GM23338 (cell line): ENCODE measurements at places on chromosomes 13 and 19. TPM values are rescaled to one million over a fixed set of nuclear protein-coding genes. Genes with fewer than 3 reads are reported as not detected.
A peak's percentile ranks its signal among the peaks of the same experiment; 100 is the strongest.

GRCh38 chr13:78659732-78660494 is 958 bp upstream of the OBI1 start:
- peak; percentile 81 for DNase-seq

DNA sequence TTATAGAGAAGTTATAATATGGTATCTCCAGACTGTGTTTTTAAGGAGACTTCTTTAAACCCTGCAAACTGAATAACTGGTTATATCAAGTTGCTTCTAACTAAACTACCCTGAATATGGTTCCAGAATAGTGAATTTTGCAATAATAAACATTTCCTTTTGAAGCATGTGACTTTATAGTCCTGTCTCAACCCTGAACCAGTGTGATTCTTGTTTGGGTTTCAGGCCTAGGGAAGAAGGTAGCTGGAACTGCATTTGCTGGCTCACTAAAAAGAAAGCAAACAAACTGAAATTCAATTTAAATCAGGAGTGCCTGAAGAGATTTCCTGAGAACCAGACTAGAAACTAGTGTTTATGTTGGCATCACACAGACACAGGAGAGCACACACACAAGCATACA is 4.9 kb downstream of the ARHGEF7 start:
- DNase-seq: no peak

GRCh38 chr13:110284779-110285484 is 22.0 kb downstream of the COL4A1 start:
- no peak for DNase-seq

- no peak for DNase-seq
Observed at GRCh38 chr19:19297759-19298158, 22.6 kb downstream of the SUGP1 start.

DNA sequence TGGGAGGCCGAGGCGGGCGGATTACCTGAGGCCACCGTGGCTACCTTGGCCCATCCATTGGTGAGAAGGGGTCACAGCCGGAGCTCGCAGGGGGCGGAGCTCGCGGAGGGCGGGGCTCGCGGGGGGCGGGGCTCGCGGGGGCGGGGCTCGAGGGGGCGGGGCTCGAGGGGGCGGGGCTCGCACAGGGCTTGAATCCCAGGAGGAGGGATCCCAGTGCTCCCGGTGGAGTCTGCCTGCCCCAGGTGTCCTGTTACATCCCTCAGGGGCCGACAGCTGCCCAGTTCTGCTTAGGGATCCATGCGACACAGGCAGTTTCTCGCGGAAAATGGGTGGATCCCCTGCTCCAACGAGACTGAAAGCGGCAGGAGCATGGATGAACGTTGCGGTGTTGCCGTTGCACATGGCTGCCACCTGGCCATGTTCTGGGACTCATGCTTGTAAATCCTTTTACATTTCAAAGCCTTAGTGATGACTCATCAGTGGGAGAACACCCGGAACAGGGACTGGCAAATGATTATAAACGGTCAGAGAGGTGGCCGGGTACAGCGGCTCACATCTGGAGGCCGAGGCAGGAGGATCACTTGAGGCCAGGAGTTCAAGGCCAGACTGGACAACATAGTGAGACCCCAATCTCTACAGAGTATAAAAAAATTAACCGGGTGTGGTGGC is 25.1 kb downstream of the TMPRSS9 start:
- DNase-seq: peak; percentile 91

- DNase-seq: no peak
Observed at GRCh38 chr19:39405261-39405957, 1.2 kb upstream of the ZFP36 start.

GRCh38 chr19:52941941-52942385 is 18.7 kb upstream of the ZNF888 start:
- DNase-seq: peak; percentile 65

DNA sequence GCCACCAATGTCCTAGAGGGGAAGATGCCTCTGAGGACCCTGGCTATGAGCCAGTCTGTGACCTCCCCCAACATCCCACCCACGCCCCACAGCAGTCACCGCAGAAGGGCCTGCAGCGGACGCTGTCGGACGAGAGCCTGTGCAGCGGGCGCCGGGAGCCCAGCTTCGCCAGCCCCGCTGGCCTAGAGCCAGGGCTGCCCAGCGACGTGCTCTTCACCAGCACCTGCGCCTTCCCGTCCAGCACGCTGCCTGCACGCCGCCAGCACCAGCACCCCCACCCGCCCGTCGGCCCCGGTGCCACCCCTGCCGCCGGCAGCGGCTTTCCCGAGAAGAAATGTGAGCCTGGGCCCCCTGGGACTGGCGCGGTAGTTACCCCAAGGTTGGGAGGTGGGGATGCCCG is 30.6 kb downstream of the DPF1 start:
- no peak for DNase-seq

Gene PGLYRP2
- total RNA-seq: not detected in 2 replicates

Gene USPL1
- total RNA-seq: 17.9 and 24.1 TPM in 2 replicates

Gene ZNF865
- total RNA-seq: 10.3 and 12.1 TPM in 2 replicates

Gene CEACAM7
- total RNA-seq: 0.24 and 0.50 TPM in 2 replicates
